Stimulated activated naive CD8-positive, alpha-beta T cell treated with anti-CD3 and anti-CD28 coated beads, Interleukin-15, Interleukin-2, amounts not matched to agents 100 U/mL and 50 U/mL, for 24 hours (primary cell): ENCODE measurements at places on chromosomes 4 and X.

- DNase-seq: no peak
Measured at GRCh38 chrX:6849716-6850414, 297.6 kb upstream of the STS start.

GRCh38 chrX:119853444-119853843 is 681 bp upstream of the UPF3B start:
- DNase-seq: no peak

DNA sequence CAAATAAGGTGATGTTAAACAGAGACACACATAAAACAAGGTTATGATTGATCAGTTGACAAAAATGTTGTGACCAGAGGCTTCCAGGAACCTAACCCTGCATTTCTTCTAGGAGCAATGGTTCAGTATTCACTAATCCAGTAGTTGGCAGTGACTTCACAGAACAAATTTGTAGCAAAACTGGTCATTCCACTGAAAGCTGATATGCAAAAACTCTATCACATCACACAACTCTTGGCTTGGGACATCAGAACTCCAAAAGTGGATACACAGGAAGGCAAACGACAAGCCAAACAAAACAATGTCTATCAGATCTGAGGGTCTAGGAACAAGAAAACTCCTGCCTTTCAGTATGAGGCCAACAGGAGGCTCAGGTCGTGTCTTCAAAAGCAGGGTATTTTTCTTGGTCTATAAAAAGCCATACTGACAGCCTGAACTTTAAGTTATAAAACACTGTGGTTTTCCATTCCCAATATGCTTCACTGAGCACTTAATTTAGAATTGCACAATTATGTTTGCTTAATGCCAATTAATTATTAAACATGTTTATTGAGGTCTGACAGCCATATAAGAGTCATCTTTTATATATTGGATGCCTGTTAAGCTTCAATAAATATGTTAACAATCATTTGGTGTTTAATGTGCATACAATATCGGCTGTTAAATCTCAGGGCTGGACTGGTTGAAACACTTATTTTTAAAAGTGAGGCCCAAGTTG is 45.6 kb downstream of the SOD3 start:
- DNase-seq: no peak

DNA sequence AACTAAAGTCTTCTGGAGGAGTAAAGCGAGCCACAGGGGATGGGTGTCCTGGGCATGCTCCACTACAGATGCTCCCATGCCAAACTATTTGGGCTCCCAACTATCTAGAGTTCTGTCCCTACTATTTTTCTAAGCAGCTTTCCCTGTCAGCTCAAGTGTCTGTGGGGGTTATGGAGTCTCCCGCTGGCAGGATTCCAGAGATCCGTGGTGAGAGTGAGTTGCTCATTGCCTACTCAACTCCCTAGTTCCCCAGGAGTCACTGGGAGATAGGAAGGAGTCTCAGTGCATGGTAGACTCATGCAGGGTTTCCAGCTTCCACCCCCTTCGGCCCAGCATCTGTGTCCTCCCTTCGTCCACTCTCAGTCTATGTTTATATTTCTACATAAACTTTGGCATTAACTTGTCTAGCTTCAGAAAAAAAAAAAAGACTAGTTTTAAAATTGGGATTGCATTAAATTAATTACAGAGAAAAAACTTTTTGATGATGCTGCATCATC is 55.1 kb upstream of the INPP4B start:
- no peak for DNase-seq

- DNase-seq: no peak
Measured at GRCh38 chr4:114494246-114494803, 104.3 kb upstream of the UGT8 start.

GRCh38 chrX:40323977-40324376 is 226.2 kb upstream of the BCOR start:
- DNase-seq: no peak

DNA sequence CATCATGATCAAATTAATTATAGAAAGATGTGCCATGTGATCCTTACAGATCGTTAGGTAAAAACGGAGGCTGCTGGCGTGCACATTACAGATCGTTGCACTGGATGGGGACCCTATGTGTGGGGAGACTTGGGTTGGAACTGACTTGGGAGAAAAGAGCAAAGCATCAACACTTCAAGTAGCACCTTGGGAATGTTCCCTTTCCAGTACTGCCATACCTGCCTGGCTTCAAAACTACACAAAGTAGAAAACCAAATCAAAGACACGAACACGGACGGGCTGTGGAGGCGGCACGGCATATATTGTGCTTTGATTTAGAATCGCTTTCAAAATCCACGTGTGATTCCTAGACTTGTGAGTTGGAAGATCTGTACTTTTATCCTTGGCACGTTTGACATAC is 898 bp downstream of the CMC4 start:
- DNase-seq: peak; percentile 3

DNA sequence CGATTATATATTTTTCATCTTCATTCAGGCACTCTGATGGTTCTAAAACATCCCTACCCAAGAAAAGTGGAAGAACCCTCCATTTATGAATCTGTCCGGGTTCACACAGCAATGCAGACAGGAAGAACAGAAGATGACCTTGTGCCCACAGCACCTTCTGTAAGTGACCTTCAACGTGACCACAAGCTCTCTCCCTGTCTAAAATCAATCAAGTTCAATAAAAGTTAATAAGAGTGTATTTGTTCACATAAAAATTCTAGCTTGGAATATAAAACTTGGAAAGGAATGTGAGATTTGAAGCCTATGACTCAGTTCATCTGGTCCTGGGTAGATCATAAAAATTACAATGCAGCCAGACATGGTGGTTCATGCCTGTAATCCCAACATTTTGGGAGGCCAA is 36.6 kb downstream of the DAPP1 start:
- DNase-seq: no peak

DNA sequence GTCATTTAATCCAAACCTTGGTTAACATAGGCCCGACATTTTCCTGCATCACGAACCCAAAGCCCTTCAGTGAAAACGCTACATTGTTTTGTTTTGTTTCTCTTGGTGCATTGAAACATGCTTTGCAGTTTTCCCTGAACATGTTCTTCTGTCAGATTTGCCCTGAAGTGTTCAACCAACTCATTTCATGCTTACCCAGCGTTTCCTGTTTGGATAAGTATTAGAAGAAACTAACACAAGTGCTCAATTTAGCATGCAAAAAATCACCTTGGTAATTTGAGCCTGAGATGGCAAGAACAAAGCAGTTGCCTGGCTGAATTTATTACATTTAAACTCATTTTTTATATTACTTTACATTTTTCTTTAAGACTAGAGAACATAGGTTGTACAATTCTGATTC is 160.1 kb upstream of the VCX3A start:
- no peak for DNase-seq

DNA sequence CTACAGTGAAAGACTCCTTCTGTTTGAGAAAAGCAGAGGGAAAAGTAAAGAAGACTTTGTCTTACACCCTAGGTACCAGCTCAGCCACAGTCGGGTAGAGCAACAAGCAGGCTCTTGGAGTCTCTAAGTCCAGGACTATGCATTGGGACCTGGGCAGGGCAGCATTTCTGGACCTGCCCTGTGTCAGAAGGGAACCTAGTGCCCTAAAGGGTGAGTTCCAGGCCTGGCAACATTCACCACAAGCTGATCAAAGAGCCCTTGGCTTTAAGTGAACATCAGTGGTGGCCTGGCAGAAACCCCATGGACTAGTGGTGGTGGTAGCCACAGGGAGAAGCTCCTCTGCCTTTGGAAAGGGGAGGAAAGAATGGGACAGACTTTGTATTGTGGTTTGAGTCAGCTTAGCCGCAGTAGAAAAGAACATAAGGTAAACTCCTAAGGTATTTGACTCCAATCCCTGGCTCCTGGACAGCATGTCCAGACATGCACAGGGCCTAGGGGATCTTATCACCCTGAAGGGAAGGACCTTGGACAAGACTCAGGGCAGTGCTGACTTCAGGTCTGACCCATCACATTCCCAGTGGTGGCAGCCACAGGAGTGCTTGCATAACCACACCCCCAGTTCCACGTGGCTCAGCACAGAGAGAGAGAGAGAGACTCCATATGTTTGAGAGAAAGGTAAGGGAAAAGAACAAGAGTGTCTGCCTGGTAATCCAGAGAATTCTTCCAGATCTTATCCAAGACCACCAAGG is 32.6 kb downstream of the CCDC158 start:
- DNase-seq: no peak

GRCh38 chr4:24003496-24003895 is 113.6 kb upstream of the PPARGC1A start:
- no peak for DNase-seq

- peak; percentile 43 for DNase-seq
Measured at GRCh38 chrX:54358424-54359211, 772 bp upstream of the WNK3 start.

DNA sequence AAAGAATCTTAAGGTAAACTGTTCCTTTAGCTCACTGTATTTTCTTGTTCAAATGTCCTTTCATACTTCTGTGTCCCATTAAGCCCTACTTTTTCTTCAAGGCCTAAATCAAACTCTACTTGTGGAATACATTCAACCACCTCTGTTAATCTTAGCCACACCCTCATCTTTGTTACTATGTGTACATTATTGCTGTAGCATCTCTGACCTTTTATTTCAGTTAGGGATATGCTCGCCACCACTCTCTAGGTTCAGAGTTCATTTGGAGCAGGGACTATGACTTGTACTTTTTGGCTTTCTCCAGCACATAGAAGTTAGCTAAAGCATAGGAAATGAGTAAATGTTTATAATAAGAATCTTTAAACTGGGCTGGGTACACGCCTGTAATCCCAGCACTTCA is 6.8 kb upstream of the PNPLA4 start:
- no peak for DNase-seq

- no peak for DNase-seq
Measured at GRCh38 chr4:15878011-15878410, 60.5 kb downstream of the FGFBP1 start.

- no peak for DNase-seq
Measured at GRCh38 chrX:39398215-39398962, 597.1 kb downstream of the MID1IP1 start.

DNA sequence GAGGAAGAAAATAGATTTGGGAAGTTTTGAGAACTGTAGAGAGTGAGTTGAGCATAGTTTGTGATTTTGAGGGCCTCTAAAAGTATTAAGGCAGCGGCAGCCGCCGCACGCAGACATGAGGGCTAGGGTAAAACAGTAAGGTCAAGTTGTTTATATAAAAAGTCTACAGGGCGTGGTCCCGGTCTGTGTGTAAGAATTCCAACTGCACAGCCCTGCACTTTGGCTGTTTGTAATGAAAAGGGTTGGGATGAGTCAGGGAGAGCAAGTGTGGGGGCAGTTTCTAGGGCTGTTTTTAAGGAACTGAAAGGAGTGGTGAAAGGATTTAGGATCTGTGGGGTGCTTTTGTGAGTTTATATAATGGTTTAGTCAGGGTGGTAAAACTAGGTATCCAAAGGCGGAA is 55.0 kb downstream of the BEX3 start:
- DNase-seq: no peak

- no peak for DNase-seq
Measured at GRCh38 chr4:86543560-86544309, 50.4 kb upstream of the PTPN13 start.

GRCh38 chr4:26792639-26793038 is 68.0 kb upstream of the STIM2 start:
- DNase-seq: no peak

GRCh38 chr4:70902577-70903290 is 565 bp downstream of the MOB1B start:
- DNase-seq: no peak

DNA sequence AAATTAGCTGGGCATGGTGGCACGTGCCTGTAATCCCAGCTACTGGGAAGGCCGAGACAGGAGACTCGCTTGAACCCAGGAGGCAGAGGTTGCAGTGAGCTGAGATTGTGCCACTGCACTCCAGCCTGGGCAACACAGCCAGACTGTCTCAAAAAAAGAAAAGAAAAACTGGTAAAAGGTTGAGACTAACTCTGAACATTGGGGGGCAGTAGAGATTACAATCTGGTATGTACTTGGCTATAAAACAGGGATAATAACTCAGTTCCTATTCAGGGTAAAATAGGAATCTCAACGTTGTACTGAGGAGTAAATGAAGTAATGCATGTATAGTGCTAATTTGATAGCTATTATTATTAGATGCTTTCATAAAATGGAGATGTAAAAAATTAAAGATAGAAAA is 12.5 kb upstream of the KLF8 start:
- no peak for DNase-seq

DNA sequence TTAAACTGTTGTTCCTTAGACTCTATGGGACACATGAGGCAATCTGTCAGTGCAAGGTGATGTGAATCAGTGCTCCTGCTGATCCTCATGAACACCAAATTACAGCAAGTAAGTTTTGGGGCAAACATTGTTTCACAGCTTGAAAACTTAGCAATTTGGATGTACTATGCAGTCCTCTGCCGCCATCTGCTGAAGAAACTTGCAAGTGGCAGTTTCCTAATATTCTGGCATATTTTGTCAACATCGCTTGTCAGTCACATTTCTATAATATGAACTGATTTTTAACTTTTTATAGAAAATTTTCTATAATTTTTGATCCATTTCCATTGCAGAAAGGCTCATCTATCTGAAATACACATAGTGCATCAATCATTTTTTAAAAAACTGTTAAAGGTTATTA is 56.3 kb downstream of the ZAR1 start:
- peak; percentile 12 for DNase-seq

DNA sequence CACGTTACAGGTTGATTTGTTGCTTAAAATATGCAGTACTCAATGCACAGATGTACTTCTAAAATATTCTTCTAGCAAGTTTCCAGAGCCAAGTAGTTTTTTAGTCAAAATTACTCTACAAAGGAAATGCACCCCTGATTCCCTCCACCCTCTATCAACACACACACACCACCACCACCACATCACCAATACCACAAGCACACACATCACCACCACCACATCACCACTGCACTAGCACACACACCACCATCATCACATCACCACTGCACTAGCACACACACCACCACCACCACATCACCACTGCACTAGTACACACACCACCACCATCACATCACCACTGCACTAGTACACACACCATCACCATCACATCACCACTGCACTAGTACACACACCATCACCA is 105.2 kb upstream of the FRG1 start:
- DNase-seq: no peak

DNA sequence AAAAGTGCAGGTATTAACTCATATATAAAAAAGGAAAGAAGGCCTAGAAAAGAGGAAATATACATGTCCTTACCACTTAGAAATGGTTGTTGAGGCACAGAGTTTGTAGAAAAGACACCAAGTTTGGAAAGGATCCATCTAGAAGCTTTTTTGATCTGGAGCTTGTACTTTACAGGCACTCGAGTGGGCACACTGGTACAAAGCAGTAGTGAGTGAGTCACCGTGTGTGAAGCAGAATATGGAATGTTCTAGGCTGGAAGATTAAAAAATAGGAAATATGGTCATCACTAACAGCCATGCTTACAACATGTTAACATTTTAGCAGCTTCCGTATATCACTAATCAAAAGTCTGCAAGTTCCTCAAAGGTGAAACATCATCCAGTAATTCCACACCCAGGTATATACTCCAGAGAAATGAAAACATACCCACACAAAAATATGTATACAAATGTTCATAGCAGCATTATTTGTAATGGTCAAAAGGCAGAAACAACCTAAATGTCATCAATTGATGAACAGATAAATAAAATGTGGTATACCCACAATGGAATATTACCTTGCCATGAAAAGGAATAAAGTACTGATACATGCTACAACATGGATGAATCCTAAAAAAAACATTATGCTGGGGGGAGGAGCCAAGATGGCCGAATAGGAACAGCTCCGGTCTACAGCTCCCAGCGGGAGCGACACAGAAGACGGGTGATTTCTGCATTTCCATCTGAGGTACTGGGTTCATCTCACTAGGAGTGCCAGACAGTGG is 69.5 kb downstream of the FRYL start:
- no peak for DNase-seq
